ENCODE measurements at places on chromosomes 16 and 17.
A peak's percentile ranks its signal among the peaks of the same experiment; 100 is the strongest.

DNA sequence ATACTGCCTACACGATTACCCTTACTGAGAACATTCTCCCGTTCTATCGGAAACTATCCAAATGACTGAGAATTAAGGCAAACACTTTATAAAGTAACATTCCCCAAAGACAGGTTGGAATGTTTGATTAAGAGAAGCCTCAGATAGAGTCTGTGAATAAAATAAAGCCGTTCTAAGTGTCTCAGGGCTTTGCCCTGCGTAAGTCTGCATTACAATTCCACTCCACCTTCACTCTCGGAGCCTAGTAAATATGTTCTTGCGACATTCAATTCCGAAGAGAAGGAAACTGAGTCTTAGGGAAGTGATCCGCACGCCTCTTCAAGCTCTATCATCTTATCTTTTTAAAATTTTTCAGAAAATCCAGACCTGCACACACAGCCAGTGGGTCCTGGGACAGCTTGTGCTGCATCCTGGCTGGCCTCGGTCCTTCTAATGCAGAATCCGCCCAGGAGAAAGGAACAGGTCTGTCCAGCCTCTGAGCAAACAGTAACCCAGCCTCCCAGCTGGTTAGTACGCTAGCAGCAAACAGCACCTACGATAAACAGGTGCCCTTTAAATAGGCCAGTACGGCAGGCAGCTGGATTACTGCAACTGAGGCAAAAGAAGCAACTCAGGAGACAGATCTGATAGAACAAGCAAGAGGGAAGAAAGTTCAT, 254.1 kb upstream of the IRX3 start:
- no peak for DNase-seq

GRCh38 chr16:29811896-29812665, at the start of gene PRRT2:
PRRT2 (plus strand) TSS chr16:29812193; CDS start chr16:29813055, 862 bp downstream.
- peak; percentile 55 for DNase-seq

DNA sequence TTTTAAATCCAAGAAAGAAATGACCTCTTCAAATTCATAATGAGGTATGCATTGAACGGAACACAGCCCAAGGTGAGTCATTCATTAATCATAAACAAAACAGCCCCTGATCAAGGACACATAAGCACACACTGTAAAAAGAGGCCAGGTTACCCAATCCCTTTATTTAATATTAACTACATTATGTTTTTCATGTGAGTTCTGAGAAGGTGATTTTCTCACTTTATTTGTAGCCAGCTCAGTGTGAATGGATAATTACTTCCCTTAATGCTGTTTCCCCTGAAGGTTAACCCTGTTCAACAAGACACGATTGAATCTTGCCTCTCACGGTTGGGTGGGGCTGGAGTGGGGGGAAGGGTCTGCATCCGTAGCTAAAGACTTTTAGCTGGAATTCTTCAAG, 257.3 kb upstream of the SALL1 start:
- DNase-seq, result peak; percentile 31

DNA sequence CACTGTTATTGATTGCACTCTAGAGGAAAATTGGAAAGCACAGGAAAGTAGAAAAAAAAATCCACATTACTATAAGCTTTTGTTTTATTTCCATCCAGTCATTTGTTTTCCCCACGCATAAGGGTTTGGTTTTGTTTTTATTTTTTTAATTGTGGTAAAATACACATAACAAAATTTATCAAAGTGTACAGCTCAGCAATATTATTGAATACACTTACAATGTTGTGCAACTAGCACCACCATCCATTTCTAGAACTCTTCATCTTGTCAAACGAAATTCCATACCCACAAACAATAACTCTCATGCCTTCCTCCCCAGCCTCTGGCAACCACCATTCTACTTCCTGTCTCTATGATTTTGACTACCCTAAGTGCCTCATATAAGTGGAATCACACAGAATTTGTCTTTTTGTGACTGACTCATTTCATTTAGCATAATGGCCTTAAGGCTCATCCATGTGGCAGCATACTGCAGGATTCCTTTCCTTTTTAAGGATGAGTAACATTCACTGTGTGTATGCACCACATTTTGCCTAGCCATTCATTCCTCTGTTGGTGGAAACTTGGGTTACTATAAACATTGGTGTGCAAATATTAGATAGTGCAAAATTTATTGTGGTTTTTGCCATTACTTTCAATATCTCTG, 11.1 kb downstream of the SPPL2C start:
- peak; percentile 21 for DNase-seq

DNA sequence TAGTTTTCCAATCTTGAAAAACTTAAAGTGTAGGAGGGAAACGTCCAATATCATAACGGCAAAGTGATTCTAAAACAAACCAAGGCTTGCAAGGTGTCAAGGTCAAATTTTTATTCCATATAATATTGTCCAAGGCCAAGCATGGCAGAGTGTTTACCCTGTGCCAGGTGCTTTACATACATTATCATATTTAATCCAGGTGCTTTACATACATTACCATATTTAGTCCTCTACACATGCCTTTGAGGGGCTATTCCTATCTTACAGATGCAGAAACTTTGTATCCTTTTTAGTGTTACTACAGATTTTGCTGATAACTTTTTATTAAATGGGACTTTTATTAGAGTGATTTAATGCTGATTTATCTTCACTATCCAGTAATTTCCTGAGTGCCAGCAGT, 23.9 kb downstream of the MAF start:
- no peak for DNase-seq

GRCh38 chr17:77958716-77959125, 218 bp downstream of the TNRC6C start:
- peak; percentile 5 for DNase-seq

- DNase-seq, result no peak
Measured at GRCh38 chr16:21084631-21085225, 65.9 kb downstream of the DNAH3 start.

GRCh38 chr17:10031127-10031526, 126.1 kb upstream of the RCVRN start:
- no peak for DNase-seq

- DNase-seq, result no peak
Measured at GRCh38 chr17:83084214-83084613, 4.8 kb downstream of the METRNL start.

DNA sequence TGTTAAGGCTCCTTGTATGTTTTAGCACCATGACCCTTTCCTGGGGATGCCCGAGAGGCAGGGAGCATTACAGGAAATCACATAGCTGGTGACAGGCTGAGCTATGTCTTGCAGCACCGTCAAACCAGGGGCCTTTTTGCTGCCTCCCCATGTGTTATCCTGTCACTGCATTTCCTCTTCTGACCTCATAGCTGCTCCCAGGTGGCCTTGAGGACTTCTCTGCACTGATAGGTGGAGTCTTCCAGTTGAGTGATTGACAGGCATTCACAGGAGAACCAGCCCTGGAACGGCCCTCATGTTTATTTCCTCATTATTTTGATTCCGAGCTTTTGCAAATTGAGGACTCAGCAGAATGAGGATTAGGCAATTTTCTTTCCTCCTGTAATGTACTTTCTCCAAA, 349.6 kb downstream of the HAPSTR1 start:
- DNase-seq, result no peak

DNA sequence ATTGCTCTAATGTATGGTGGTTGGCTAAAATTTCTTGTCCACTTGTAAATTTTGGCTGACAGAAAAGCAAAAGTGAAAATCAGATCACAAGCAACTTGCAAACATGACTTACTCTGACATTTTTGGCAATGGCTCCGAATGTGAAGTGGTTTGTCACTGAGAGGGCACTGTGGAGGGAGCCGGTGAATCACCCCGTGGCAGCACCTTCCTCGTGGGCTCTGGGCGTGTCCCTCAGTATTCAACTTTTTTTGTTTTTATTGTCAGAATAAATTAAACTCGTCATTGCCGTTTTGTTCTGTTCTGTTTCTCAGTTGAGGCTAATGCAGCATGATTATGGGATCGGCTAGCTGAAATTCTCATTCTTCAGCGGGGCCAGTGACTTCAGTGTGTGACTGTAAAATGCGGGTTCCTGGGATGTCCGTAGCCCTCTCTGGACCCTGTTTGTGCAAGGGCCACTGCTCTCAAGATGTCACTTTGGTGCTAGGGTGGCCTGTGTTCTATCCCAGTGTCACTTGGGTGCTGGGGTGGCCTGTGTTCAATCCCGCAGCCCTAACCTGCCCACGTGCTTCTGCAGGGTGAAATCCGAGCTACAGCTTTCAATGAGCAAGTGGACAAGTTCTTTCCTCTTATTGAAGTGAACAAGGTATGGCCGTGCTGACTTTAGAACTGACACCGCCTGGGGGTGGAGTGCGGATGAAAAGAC, 48.8 kb downstream of the RPA1 start:
- DNase-seq, result no peak

DNA sequence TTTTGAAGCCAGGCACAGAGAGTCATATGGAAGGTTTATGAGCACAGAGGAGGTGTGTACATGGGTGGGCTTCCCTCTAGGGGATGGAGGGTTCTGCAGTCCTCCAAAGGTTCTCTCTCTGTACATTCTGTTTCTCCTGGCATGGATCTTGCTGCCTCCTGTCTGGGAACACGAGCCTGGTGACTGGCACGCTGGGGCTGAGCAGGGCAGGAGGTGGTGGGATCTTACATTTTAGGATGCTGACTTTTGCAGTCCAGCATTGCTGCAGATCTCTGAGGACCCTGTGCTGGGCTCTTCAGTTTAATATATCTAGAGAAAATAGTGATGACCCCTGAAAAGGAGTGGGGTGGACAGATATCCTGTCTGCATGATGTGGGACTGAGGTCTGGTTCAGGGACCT, 23.0 kb downstream of the FOXL1 start:
- no peak for DNase-seq

- no peak for DNase-seq
Measured at GRCh38 chr16:57137043-57137442, 44.7 kb downstream of the CPNE2 start.

GRCh38 chr16:8370374-8371270, 219.7 kb downstream of the TMEM114 start:
- peak; percentile 5 for DNase-seq

DNA sequence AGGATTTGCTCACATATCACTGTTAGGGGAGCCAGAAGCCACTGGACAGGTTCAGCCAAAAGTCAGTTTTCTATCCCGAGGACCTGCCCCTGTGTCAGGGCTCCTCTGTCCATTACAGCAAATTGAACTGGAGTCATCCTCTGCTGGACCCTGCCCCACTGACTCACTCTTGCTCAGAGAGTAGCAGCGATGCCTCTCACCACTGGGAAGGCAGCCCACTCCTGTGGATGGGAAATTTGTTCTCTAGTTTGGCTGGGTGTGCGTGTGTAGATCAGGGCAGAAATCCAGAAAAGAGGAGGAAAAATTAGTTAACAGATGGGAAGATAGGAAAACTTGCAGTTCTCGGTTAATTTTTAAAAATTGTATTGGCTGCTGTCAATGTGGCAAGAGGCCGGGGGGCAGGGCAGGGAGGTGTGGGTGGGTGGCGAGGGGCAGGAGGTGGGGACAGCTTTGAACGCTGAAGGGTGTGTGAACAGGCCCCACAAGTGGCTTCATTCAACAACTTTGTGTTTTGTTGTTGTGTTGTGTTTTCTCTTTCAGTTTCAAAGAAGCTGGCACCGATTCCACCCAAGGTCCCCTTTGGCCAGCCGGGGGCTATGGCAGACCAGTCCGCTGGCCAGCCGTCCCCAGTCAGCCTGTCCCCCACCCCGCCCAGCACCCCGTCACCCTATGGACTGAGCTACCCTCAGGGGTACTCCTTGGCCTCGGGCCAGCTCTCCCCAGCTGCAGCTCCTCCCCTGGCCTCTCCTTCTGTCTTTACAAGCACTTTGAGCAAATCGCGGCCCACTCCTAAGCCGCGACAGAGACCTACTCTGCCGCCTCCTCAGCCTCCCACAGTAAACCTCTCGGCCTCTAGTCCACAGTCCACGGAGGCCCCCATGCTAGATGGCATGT, 33.6 kb downstream of the ELAC2 start:
- DNase-seq, result peak; percentile 65

DNA sequence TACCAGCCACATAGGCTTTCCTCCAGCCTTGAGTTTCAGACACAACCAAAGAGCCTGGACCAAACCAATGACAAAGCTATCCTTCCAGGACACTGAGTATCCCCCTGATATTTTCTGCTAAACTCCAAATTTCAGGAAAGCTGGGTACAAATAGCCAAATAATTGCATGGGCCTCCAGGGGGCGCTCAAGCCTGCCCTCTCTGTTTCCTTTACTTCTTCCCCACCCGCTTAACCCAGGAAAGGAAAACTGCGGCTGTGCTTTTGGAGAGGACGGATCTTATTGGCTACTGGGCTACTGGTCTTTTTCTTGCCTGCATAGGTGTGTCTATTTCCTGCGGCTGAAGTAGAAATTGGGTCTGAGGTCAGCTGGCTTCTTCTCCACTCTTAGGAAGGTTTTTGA, 30.1 kb downstream of the GNGT2 start:
- DNase-seq, result peak; percentile 70

GRCh38 chr16:64346080-64346479, 775.8 kb downstream of the CDH11 start:
- DNase-seq, result no peak

DNA sequence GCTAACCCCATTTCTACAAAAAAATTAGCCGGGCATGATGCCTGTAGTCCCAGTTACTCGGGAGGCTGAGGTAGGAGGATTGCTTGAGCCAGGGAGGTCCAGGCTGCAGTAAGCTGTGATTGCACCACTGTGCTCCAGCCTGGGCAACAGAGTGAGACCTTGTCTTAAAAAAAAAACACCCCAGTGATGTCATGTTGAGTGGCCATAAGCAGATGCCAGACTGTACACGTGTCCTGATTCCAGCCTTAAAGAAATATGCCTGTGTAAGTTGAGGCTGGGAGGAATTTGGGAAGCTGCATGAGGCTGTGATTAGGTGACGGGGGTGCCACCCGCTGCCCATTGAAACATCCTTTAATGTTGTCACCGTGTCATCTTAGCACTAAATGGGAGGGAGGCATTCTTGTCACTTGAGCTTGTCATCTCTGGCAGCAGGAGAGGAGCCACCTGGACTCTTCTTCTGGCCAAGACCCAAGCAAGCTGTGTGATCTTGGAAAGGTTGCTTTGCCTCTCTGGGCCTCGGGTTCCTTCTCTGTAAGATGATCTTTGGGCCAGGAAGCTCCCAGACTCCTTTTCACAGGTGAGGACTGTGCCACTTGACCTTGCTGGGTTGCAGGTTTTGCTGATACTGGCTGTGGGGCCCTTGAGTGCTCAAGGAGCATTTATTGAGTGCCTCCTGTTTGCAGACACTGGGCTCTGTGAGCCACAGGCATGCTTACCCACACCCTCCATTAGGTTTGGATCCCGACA, 98.3 kb upstream of the CIBAR2 start:
- peak; percentile 90 for DNase-seq

DNA sequence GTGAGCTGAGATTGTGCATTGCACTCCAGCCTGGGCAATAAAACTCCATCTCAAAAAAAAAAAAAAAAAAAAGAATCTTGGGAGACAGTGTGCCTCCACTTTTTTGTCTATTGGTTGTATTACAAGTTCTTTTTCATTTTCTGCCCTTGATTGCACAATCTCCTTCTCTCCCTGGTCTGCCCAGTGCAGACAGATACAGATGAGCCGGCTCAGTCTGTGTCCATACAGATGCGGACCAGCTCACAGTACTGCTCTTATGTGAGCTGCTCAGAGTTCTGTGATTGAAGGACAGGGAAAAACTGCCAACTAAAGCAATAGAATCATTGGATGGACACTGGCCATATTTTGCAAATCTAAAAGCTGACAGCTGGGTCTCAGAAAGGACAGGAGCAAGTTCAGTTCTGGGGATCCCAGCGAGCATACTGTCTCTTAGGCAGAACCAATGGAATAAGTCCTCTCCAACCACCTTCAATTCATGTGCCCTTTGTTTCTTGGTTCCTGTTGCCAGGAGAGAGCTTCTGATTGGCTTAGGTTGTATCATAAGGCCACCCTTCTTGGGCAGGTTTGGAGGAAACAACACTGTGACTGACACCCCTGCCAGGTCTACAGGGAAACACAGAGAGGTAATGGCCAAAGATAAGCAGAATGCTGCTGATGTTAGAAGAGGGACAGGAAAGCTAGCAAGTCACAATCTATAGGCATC, 495.6 kb upstream of the HSBP1 start:
- no peak for DNase-seq

GRCh38 chr17:42337442-42337841, 49.1 kb downstream of the STAT5A start:
- DNase-seq, result no peak

Measured in EL (cell line).